ENCODE measurements at places on chromosomes 16 and 17.
A peak's percentile ranks its signal among the peaks of the same experiment; 100 is the strongest.

DNA sequence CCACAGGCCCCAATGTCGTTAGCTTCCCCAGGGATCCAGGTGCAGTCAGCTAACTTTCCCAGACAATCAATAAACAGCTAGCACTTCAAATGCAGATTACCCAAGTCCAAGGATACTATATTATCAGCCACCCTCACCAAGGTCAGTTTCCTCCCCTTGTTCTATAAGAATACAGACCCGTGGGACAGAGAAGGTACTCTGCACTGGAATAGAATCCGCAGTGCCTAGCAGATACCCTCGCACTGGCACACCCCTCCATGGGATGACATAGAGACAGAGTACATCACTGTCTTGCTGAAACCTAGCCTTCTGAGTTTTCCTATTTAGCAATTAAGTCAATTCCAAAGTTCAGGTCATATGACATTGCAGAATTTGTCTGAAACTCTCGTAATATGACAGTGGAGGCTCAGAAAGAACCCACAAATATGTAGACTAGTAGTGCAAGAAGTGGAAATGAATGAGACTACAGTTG, 40.0 kb upstream of the ABCA10 start:
- no peak for DNase-seq

DNA sequence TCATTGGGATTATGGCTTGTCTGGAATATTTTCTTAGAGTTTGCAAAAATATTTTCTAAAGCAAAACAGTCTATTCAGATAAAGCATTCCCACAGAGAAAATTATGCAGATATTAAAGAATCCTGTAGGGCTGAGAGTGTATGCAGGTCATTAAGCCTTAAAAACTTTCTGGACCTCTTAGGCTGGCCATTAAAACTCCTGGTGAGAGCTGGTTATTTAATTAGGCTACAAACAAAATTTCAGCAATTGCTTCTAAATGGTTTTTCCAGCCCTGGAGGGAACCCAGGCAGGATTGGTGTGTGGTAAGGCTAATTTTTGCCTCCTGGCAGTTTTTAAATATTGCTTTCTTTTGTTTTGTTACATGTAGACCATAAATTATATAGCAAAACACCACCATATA, 27.3 kb upstream of the SMG1 start:
- DNase-seq, result no peak

DNA sequence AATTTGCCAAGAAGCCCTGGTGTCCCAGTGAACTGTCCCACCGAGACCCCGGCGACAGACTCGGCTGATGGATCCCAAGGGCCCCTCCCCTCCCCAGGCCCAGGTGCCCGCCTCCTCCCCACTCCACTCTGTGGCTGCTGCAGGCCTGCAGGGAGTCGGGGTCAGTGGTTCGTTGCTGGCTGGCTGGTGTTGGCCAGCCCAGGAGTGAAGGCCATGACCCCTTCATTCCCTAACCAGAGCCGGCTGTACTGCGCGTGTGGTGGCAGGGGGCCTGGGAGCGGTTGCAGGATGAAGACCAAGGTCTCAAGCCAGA, 9.2 kb upstream of the TBX2 start:
- no peak for DNase-seq

GRCh38 chr17:41690497-41690896, 1.8 kb downstream of the EIF1 start:
- no peak for DNase-seq

DNA sequence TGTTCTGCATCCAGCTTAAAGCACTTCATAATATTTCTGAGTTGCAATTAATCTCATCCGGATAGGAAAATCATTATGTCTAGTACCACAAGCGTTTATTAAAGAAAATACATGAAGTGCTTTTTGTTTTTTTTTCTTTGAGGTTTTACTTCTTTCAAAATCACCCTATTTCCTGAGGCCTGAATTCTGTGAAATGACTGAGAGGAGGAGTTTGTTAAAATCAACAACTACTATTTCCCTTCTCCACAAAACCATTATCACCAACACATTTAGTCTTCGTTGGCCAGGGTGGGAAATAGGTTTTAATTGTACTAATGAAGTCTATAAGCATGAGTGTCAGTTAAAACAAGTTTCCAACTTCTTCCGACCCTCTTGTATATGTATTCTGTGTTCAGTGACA, 50.7 kb upstream of the ADCY7 start:
- no peak for DNase-seq

DNA sequence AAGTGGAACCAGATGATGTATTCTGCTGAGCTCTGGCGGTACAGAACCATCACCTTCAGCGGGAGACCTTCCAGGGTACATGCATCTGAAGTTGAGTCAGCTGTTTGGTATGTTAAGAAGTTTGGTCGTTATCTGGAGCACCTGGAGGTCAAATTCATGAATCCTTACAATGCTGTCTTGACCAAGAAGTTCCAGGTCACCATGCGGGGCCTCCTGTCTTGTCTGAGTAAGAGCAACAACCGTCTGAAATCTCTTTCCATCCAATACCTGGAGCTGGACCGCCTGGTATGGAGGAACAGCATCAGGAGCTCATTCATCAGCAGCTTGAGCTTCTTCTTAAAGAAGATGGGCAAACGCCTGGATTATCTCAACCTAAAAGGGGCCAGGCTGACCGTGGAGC, 4.0 kb downstream of the FBXO39 start:
- DNase-seq, result no peak

DNA sequence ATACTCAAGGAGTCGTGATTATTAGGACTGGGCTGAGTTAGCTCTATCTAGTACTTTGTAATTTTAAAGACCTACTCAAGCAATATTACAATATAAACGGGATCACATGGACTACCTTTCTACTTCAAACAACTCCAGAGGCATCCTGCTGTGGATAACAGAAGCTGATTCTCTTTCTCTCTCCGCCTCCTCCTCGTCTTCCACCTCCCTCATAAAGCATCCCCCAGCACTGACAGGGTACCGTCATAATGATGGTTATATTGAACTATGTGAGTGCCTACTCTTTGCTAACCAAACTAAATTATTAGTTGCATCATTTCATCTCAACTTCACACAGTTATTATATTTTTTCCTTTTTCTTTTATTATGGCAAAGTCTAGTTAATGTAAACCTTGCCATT, 165.4 kb upstream of the FOXF1 start:
- DNase-seq, result no peak

DNA sequence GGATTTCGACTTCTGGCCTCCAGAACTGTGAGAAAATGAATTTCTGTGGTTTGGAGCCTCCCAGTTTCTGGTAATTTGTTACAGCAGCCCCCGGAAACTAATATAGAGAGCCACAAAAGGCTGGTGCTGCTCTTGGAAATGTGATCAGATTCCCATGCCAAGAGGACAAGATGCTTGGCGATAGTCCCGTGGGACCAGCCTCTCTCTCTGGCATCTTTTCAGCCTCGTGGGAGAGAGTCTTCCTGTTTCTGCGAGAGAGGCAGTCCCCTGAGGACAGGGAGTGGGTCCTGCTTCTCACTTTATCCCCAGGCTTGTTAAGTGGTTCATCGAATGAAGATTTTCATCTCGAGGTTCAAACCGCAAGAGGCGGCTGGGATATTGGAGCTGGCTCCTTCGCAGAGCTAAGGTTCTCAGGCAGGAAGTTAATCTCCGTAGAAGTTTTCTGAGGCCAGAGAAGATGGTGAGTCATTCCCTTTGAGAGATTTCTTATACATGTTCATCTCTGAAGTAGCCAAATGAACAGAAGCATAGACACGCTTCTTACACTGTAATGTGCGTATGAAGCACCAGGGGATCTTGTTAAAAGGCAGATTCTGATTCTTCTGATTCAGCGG, 211.6 kb upstream of the SDK2 start:
- no peak for DNase-seq

DNA sequence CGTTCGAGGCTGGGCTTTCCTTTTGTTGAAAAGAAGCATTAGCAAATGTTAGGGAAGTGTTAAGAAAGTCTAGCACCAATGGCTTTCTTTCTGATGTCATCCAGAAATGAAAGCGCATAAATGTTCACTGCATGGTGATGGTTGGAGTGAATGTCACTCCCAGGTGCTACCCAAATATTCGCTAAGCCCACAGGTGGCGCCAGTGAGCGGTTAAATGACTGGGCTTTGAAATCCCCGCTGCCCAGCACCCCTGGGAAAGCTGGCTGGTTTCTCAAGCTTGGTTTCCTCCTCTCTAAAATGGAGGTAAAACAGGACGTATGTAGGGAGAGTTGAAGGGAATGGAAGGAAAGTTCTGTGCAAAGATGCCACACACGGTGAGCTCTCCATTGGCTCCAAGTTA, 104.4 kb downstream of the IRX5 start:
- DNase-seq, result no peak

- DNase-seq, result no peak
These were observed at the start of gene ITGAE for GRCh38 chr17:3800362-3801271. Gene ITGAE, minus strand, starts transcription at chr17:3801188. Its CDS starts 44 bp downstream, at chr17:3801144.

GRCh38 chr16:83248735-83249463, 558.9 kb upstream of the HSBP1 start:
- DNase-seq, result no peak

DNA sequence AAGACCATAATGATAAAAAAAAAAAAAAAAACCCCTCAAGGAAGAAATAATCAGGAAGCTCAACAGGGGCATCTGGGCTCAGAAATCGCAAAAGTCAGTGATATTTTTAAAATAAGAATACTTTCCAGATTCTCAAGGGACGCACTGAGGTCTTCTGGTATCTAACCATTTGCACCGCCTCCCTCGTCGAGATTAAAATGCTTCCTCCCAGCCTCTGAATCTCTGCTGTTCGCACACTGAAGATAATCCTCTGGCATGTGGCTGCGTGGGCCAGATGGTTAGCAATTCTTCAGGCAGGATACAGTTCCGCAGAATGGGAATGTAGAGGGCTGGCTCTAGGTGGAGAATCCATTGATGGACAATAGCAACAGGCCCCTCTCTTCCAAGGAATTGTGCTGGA, 211.7 kb upstream of the CDH5 start:
- DNase-seq, result no peak

- DNase-seq, result no peak
These were observed 15.9 kb upstream of the C16orf95 start for GRCh38 chr16:87333101-87333500.

- no peak for DNase-seq
These were observed 162.8 kb downstream of the BCAS3 start for GRCh38 chr17:60840456-60840855.

DNA sequence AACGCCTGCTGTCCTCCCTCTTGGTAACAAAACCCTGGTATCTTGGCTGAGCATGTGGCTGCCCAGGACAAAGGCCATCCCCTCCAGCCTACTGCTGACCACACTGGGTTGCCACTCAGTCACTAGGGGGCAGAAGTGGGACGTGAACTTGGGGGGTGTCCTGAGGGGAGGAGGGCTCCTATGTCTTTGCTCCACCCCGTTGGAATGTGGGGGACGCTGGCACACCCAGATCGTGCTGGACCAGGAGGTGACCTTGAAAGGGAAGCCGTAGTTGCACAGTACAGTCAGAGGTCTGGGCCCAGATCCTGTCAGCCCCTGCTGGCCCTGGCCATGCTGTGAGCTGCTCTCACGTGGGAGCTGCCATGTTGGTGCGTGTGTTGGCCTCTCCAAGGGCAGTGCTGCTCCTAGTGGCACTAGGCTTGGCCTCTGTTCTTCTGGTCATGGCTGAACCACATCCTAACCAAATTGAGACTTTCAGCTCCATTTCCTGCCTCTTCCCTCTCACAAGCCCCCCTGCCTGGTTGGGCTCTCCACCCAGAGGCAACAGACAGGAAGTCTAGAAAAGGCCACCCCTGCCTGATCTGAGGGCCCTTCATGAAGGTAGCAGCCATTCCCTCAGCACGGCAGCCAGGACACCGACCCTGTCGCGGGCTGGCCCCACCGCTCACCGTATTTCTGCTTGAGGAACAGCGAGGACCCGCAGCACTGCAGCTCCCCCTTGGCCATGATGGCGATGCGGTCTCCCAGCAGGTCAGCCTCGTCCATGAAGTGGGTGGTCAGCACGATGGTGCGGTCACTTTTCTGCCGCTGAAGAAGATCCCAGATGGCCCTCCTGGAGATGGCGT, 29.0 kb upstream of the RNPS1 start:
- DNase-seq, result peak; percentile 25

DNA sequence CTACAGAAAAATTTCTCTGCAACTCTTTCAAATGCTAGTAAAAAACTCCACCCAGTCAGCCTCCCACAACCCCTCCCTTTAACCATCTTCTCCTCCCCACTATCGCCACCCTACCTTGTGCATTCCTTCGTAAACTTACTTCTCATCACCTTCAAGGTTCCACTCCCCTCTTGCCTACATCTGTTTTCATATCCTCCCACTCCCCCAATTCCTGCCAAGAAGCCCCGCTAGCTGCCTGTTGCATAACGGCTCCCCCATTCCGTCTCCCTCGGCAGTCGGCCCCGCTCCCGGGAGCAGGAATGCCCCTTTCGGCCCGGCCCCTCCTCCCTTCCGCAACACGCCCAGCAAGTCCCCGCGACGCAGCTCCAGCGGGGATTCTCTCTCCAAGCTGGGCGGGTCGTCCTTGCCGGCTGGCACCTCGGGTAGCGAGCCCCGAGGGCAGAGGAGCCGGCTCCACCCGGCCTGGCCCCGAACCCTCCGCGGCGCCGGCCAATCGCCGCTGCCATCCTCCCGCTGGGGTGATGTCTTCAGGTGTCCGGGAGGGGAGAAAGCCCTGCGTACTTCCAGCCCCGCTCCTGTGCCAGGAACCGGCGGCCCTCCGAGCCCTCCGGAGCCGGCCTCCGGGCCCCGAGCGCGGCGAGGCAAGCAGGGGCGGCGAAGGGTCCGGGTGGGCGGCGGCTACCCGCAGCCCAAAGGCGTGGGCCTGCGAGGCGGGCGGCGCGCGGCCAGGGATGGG, 1.5 kb downstream of the PHLPP2 start:
- DNase-seq, result peak; percentile 75

- no peak for DNase-seq
These were observed 29.6 kb upstream of the GNAO1 start for GRCh38 chr16:56161658-56162057.

GRCh38 chr17:79000396-79001189, 9.0 kb downstream of the CANT1 start:
- no peak for DNase-seq

GRCh38 chr17:17566896-17567513, 24.5 kb downstream of the PEMT start:
- no peak for DNase-seq

DNA sequence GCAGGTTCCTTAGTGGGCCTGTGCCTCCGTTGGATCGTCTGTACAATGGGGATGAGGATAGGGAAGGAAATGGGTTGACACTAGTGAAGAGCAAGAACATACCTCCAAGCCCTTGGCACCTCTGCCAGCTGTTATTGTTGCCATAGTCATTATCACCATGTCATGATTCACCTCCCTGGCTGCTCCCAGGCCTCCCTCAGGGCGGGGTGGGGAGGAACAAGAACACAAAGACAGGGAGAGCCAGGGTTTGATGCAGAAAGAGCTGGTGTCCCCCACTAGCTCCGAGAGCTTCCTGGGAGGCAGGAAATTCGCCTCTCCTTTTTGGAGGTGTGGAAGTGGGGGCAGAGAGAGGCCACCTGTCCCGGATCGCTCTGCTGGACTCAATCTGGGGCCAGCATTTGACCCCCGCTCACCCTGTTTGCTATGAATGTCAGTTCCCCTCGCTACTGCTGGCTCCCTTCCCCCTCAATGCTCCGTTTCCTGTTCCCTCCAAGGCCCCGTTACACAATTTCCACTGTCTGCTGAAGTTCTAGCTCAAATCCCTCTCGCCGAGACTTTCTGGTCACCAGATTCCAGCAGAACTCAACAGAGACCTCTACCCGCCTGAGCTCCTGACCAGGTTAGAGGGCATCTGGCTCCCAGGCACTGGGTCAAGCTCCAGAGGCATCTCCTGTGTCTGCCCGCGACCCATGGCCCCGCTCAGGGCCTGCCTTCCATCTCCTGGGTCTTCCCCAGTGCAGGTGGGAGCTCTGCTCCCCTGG, 9.1 kb downstream of the TIMP2 start:
- no peak for DNase-seq

GRCh38 chr16:88804552-88805339, 1.2 kb downstream of the CDT1 start:
- no peak for DNase-seq

Measured in hematopoietic multipotent progenitor cell treated with erythropoietin and hydrocortisone succinate and interleukin-3 and kit ligand, for 15 days (in vitro differentiated cells).